ENCODE measurements at places on chromosomes 16 and 17.

DNA sequence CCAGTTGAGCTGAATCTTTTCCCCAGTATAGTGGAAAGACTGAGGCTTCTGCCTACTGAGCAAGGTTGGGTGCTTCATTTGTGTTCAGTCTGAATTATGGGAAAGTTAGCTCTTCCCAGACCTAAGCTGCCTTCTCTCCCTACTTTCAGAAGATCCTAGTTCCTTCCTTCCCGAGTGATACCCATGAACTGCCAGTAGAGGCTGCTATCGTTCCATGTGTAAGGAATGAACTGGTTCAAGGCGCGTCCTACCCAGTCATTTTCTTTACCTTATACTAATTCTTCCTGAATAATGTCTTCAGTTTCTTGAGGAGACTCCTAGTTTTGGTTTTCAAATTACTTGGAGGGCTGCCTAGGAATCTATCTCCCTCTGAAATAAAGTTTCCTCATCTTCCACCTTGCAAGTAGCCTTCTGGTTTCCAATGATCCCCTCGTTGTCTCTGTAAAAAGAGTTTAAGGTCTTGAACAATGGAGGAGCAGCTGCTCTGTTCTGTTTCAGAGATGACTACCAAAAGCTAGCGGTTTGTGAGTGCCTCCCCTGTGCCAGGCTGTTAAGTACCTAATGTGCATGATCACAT is 934 bp upstream of the AOC2 start:
- DNase-seq, result peak; percentile 71

DNA sequence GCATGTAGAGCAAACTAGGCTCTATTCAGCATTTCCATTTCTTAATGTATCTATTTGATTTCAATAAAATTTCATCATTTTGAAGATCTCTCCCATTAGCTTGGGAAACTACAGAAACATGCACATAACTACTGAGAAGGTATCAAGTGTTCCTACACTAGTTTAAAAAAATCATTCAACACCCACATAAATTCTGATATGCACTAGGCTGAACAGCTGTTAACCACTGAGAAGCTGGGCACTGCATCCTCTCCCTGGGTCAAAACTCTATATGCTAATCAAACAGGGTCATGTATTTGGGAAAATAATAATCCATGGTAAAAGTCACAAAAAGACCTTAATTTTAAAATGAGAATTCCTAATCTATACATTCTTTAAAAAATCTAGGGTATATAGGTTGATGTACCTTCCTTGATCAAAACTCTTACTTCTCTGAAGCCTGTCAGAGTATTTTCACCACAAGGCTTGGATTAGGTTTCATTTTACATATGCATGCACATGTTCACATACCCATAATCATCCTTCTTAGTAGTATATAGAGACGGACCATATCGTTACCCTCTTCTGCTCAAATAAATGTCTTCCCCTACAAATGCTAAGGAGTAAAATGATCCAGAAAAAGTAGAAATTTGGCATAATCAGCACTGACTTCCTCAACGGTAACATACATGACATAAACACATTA is 57.2 kb downstream of the KANSL1 start:
- no peak for DNase-seq

DNA sequence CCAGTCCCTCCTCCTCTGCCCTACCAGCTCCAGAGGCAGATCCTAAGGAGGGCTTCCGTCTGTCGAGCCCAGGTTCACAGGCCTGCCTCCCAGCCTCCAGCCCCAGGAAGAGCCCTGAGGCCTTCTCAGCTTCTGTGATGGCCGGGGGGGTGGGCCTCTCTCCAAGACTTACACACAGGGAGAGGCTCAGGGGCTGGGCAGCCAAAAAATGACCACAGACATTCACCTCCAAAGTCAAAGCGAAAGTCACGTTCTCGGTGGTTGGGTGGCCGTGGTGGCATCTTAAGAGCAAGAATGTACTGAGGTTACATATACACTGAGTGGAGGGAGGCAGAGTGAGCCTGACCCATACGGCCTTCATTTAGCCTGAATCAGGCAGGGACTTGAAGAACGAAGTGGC is 119.1 kb downstream of the CCDC182 start:
- no peak for DNase-seq

- DNase-seq, result no peak
Observed at GRCh38 chr16:71364133-71364681, 5.7 kb downstream of the CALB2 start.

DNA sequence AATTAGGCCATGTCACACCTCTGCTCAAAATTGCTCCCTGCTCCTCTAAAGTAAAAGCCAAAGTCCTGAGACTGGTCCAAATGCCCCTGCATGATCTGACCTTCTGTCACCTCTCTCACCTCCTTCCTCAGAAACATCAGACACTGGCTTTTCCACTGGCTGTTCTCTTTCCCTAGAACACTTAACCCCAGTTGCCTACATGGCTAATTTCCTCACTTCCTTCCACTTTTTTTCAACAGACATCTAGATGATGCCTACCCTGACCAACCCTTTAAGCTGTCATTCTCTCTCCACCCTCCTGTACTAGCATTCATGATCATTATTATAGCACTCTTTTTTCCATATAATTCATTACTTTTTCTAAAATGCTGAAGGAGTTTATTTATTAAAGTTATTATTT is 31.0 kb downstream of the CCT6B start:
- no peak for DNase-seq

DNA sequence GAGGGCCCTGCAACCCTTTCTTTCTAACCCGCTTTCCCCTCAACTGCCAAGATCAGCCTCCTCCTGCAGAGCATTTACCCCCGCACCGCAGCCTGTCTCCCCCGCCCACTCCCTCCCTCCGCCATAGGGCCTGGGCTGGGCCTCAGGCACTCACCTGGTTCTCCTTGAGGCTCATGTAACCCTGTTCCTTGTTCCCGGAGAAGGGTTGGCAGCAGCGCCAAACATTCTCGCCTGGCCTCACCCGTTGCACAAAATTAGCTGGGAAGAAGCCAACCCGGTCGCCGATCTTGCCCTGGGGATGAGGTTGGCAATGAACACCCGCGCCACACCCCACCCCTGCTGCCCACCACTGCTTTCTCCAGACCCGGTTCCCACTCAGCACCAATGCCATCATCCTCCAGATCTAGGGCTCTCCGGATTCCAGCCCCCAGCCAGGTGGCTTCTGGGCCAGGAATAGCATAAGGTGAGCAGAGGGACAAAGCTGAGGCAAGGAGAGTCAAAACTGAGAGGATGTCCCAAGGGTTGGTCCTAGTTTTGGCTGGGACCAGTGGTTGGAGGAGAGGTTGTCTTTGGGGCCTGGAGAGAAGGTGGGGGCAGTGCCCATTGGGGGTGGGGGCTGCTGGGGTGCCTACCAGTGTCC is 12.8 kb downstream of the STAC2 start:
- DNase-seq, result no peak

DNA sequence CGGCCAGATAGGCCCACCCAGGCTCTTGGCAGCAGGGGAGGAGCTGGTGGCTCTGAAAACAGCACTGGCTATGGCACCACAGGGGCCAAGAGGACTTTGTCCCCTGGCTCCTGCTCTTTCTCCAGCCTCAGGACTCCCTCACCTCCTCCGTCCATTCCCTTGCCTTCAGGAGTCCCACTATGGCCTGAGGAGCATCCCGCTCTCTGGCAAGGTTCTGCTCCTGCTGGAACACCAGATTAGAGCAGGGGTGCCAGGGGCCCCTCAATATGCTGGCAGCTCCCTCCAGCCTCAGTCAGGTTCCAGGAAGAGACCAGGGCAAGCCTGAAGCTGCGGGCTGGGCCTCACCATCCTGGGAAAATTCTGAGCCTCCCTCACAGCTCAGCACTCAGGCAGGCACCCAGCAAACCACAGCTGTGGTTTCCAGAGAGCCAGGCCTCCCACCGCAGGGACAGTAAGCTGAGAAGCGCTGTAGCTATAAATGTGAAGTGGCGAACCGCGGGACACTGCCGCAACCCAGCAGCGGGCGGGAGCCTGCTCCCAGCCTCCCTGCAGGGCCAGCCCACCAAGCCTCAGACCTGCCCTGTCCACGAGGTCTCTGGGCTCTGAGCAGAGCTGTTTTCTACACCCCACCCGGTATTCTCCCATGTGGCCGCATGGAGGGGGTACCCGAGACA is 25.7 kb downstream of the C17orf100 start:
- DNase-seq, result peak; percentile 70

- no peak for DNase-seq
Observed at GRCh38 chr16:25575363-25575762, 116.4 kb upstream of the HS3ST4 start.

DNA sequence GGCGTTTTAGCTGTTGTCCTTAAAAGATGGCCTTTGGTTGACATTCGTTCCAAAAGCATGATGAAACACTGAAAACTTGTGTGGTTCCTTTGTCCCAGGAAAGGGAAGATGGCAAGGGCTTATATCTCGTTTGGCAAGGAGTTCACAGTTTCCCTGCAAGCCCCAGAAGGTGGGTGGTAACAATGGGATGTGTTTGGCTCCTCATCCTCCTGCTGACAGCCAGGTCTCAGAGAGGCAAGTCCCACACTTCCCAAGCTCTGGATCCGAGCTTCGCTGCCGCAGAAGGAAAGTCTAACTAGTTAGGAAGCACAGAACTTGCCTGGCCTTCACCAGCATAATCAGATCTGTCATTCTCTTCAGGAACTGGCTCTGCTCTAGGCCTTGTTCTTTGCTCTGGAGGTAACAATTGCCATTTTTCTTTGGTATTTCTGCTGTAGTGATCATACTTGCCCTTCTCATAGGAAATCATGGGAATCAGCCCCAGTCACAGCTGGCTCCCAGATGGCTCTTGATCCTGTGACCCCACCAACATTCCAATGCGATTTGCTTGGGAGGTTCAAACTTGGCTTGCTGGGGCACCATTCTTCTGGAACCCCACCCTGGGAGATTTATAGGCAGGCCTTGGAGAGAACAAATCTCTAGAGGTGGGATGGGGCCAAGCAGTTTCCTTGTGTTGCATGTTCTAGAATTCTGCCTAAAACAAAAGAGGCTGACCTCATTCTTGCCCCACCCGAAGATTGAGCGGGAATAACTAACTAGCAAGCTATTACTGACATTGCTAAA is 17.9 kb downstream of the KPNA2 start:
- no peak for DNase-seq

GRCh38 chr16:24848065-24848464 is 2.3 kb downstream of the SLC5A11 start:
- no peak for DNase-seq
